GM10248 (cell line): ENCODE measurements at places on chromosomes 6 and 20.

DNA sequence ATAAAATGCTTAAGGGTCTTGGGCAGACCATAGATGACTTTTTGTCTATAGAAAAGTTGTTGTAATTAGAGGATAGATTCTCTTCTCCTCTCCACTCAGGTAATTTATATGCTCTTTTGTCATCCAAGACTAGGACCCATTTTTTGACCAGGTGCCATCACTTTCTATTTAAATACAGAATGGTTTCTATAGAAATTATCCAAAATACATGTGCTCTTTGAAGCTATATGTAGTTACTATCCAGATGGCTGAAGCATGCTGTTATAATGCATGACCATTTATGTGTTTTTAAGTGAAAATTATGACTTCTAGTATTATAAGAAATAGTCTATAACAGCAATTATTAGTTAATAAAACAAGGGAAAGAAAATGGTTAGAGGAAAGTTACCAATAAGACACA lies 3.0 kb upstream of the MLIP start:
- no peak for DNase-seq

DNA sequence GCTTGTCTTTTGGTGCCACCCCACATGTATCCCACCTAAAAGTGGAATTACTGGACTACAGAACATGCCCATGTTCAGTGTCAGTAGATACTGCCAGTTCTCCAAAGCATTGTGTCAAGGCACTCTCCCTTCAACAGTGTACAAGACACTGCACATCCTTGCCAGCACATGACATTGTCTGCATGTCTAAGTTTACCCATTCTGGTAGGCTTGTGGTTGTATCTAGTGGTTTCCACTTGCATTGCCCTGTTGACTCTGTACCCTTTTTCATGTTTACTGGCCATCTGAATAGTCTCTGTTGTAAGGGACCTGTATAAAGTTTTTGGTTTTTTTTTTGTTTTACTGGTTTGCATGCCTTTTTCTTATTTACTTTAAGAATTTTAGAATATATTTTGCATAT lies 222.4 kb upstream of the CNR1 start:
- no peak for DNase-seq

DNA sequence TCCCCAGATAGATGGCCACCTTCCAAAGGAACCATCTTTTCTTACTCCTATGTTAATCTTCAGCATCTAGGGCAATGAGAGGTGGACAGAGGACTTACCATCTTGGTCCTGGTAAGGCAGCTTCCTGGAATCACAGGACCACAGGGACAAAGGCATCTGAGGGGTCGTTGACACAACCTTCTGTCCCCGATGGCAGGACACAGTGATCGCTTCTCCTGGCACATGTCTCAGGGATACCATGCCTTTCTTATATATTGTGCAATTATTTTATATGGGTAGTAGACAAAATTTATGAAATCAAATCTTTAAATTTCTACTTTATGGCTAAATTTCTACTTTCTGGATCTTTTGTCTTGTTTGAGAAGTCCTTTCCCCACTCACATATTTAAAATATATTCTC lies 20.1 kb downstream of the SERPINB1 start:
- no peak for DNase-seq

GRCh38 chr6:9002833-9003232 lies 567.5 kb upstream of the SLC35B3 start:
- no peak for DNase-seq

DNA sequence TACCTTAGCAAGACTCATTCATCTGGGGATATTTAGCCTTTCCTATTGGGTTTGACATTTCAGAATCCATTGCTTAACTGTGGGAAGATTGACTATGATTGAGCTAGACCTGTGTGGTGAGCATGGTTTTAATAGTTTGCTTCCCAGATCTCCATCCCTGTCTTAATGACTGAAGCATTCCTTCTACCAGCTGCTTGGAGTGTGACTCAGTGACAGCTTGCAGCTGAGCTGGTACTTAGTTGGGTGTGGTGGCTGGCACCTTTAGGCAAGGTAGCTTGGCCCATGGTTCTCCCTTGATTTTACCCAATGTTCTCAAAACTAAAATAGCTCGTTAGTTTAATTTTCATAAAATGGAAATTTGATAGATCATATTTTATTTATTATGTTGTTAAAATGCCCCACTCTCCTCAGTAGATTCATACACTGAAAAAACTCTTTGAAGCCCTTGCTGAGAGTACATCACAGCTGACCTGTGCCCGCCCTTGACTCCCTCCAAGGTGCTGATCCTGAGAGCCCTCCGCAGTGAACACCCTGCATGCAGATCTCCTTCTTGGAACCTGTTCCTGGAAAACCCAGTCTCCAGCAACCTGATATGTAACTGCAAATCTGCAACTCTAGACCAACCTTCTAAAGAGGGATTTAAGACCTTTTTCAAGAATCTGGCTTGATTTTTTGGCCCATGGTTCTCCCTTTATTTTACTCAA lies 19.1 kb downstream of the DOK5 start:
- no peak for DNase-seq

DNA sequence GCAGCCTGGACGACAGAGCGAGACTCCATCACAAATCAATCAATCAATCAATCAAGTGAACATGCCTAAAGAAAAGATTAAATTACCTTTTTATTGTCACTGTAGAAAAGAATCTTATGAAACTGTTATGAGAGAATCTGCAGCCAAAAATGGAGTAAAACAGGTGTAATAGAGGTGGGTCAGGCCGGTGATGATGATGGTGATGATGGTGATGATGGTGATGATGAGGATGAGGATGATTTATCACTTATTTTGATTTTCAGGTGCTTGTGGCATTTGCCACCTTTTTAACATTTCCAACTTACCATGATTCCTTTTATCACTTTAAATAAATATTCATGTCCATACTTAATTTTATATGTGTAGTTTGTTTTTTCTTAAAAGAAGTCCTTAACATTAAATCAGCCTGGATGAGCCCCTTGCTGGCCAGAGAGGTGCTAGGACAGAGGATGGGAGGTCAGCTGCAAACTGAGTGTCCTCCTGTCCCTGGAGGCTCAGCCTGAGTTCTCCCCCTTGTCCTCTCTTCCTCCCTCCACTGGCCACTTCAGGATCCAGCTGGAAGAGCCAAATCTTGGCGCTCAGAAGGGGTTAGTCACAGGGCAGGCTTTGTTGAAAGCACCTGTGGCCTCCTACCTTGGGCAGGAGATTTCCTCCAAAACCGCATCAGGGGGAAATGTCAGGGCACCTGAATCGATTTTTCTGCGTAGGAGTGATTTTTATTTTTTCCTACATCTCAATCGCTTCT lies 32.6 kb downstream of the SLC2A10 start:
- no peak for DNase-seq

DNA sequence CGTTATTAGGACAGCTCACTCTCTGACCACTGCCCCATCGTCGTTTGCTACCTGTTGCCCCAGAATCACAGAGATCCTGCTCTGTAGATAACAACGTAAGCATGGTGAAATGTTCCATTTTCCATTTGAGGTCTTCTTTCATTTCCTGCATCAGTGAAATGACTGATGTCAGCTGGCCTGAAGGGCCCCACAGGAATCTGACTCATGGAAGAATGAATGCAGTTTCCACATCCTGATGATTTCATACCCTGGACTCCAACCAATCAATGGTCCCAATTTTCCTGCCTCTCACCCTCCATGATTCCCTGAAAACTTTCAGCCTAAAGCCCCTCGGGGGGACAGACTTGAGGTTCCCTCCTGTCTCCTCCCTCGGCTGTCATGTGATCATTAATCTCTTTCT lies 394.4 kb upstream of the CDH4 start:
- no peak for DNase-seq

DNA sequence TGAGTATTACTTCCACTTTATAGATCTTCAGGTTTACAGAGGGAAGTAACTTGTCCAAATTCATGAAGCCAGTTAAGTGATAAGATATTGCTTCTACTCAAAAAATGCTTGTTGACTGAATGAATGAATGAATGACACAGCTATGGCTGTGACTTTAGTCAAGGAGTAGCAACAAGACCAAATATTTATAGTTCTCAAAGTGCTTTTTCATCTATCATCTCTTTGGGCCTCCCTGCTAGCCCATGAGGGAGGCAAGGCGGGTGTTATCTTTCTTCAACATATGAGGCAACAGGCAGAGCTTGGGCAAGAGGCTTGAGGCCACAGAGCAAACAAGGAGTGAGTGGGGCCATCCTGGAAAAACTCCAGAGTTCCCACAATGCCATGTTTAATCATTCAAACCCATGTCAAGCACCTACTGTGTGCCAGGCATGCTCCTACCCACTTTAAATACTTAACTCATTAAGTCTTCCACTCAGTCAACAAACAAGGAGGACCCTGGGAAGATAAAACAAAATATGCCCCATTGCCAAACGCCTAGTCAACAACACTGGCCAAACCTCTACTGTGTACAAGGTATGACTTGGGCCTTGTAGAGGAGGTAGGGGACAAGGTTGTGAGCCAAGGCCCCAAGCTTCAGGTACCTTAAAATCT lies 15.9 kb downstream of the BCL2L1 start:
- no peak for DNase-seq

- DNase-seq = no peak
Observed at GRCh38 chr6:159615918-159616317, 77.1 kb downstream of the SOD2 start.

DNA sequence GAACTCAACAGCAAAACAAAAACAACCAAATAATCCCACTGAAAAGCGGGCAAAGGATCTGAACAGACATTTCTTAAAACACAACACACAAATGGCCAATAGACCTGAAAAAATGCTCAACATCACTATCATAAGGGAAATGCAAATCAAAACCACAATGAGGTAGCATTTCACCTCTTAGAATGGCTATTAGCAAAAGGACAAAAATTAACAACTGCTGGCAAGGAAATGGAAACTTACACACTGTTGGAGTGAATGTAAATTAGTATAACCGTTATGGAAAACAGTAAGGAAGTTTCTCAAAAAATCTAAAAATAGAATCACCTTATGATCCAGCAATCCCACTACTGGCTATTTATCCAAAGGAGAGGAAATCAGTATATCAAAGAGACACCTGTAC lies 20.9 kb downstream of the FAM8A1 start:
- no peak for DNase-seq

- no peak for DNase-seq
Observed at GRCh38 chr20:51554538-51555165, 12.1 kb upstream of the NFATC2 start.

- no peak for DNase-seq
Observed at GRCh38 chr6:40551966-40552505, 35.1 kb downstream of the LRFN2 start.

- DNase-seq = no peak
Observed at GRCh38 chr20:15917283-15917682, 656.0 kb downstream of the KIF16B start.

- peak; percentile 53 for DNase-seq
Observed at GRCh38 chr20:21702553-21703470, 2.7 kb upstream of the PAX1 start.

DNA sequence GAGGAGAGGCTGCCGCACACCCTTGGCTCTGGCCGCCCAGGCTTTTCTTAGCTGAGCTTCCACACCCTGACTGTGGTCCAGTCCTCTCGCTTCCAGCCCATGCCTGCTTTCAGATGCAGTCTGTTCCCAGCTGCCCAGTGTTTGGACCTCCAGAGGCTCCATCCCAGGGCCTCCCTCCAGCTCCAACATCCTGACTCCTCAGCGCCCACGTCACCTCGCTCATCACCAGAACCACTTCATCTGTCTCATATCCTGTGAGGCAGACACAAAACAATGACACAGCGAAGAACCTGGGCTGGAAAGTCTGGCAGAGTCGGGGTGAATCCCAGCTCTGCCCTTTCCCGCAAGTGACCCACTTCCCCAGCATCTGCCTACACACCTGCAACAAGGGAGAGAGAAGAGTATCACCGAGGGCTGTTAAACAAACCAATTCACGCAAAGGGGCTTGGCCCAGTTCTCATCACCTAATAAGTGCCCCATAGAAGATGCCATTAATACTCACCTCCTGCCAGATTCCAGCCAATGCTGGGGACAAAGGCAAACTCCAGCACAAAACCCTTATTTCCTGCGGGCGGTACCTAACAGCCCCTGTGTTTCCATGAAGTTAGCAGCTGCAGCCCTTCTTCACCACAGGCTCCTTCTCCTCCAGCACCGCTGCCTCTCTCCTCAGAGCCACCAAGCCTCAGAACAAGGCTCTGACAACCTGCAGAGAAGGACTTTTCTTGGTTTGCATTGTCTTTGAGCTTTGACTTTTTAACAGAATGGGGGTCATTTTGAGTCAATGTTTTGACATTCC lies 133.4 kb upstream of the CDH4 start:
- DNase-seq = no peak

DNA sequence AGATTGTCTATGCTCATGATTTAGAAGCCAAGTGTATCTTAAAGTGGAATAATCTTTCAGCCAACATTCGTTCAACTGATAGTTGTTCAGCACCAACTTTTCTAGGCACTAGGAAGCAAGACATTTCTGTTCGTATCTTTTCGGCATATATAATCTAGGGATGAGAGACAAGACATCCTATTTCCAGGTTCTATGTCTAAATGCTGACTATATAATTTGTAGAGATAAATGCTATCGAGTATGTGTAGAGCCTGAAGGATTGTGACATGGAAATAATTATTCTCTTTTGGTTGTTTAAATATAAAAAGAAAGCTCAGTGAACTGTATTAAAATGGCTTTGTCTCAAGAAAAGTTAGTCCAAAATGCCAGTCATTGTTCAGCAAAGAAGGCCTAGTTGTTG lies 371.6 kb downstream of the DOK5 start:
- DNase-seq = no peak

GRCh38 chr20:22071841-22072240 lies 366.4 kb downstream of the PAX1 start:
- no peak for DNase-seq

GRCh38 chr6:117483645-117484016 lies 1.2 kb downstream of the DCBLD1 start:
- peak; percentile 58 for DNase-seq

DNA sequence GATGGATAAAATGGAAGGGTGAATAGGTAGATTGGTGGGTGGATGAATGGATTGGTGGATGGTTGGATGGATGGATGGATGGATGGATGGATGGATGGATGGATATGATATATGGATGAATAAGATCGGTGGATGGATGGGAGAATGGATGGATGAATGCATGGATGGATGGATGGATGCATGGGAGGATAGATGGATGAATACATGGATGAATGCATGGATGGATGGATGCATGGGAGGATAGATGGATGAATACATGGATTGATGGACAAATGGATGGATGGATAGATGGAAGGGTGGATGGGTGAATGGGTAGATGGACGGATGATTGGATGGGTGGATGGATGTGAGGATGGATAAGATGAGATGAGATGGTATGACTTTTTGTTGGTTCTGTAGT lies 95.7 kb upstream of the DUSP22 start:
- DNase-seq = no peak

- no peak for DNase-seq
Observed at GRCh38 chr6:138948546-138949179, 39.4 kb downstream of the REPS1 start.

GRCh38 chr6:113122060-113122459 lies 735.1 kb upstream of the MARCKS start:
- DNase-seq = no peak

GRCh38 chr6:109453594-109454495 lies 1.7 kb downstream of the MICAL1 start:
- DNase-seq = peak; percentile 15

- no peak for DNase-seq
Observed at GRCh38 chr20:14454296-14454695, 116.9 kb upstream of the FLRT3 start.

- DNase-seq = no peak
Observed at GRCh38 chr6:152952045-152952444, 30.8 kb downstream of the FBXO5 start.

GRCh38 chr6:81842254-81842653 lies 89.8 kb upstream of the TENT5A start:
- no peak for DNase-seq
